Spleen (tissue), 13 donors: ENCODE measurements at places on chromosomes 1 and 21. TPM values are rescaled to one million over a fixed set of nuclear protein-coding genes. Genes with fewer than 3 reads are reported as not detected.
A peak's percentile ranks its signal among the peaks of the same experiment; 100 is the strongest.

DNA sequence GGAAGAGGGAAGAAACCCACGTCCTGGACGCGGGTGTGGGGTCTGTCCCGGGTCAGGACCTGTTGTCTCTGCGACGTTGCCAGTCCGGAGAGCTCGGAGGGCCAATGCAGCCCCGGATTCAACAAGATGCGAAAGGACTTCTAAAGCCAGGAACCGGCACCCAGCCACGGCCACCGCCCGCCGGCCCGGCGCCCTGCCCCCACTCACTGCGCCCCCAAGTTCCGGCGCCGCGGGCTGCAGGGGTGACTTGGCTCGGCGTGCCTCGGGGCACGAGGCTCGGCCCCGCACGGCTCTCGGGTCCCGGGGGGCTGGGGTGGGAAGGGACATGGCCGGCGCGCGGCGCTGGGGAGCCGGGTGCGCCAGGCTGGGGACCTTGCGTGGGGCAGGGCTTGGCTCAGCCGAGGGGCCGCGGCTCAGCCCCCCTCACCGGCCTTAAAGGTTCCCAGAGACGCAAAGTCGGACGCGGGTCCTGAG is 51.8 kb upstream of the H6PD start:
- peak; percentile 76 for DNase-seq

DNA sequence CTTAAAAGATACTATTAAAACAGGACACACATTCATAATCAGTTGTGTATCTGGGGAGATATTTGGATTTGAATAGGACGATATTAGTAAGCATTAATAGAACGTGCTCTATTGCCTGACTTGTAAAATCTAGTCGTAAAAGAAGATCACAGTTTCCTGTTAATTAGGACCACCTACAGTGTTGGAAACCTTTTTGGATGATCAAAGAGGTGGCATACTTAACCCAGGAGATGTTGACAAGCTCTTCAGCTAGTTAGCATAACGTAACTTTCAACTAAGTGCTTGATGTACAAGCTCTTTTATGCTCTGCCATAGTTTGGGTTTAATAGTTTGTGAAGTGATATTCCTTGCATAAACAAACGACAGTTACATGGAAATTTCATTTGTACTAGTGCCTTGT is 293.3 kb upstream of the NR5A2 start:
- DNase-seq: no peak

GRCh38 chr1:218667781-218668516 is 322.8 kb downstream of the TGFB2 start:
- DNase-seq: no peak

HES3 gene
- not detected for total RNA-seq

GRCh38 chr1:229848752-229849677 is 218.0 kb upstream of the GALNT2 start:
- no peak for DNase-seq

OR10J1 gene
- not detected for total RNA-seq

- DNase-seq: no peak
Observed at GRCh38 chr1:200510228-200510623, 100.4 kb upstream of the ZNF281 start.
